ENCODE measurements at places on chromosomes 5 and 9.

GRCh38 chr5:56152437-56152836, 80.7 kb downstream of the ANKRD55 start:
- no peak for DNase-seq

- no peak for DNase-seq
Observed at GRCh38 chr9:94996641-94997040, 270.1 kb downstream of the AOPEP start.

DNA sequence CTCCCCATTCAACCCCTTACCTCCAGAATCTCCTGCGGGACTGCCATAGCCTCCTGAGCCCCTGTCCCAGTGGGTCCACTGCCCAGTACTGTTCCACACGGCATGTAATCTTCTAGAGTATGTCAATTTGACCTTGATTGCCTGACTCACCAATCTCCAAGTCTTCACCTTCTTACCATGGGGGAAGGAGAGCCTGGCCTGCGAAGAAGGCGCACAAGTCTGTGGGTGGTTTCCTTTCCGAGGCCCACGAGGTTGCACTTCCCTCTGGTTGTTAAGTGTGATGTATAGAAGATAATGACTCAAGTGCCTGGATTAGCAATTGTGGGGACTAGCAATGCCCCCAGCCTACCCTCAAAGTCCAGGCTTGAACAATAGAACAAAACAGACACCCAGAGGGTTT, 8.1 kb upstream of the TENT4A start:
- no peak for DNase-seq

- DNase-seq: no peak
Observed at GRCh38 chr9:121721770-121722169, 70.3 kb downstream of the DAB2IP start.

DNA sequence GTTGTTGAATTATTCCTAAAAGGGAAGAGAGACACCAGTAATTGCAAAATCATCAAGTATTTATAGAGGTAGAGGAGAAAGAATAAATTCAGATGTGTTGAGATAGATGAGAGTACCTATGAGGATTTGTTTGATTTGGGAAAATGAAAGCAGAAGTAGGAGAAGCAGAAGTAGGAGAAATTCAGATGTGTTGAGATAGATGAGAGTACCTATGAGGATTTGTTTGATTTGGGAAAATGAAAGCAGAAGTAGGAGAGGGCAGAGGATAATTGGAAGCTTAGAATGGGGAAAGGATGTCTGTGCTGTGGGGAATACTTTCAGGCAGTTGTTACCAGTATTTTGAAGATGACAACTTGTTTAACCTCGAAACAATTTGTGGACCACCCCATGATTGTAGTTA, 35.1 kb upstream of the ZCCHC7 start:
- DNase-seq: no peak

GRCh38 chr5:143714629-143715028, 97.3 kb upstream of the HMHB1 start:
- no peak for DNase-seq

DNA sequence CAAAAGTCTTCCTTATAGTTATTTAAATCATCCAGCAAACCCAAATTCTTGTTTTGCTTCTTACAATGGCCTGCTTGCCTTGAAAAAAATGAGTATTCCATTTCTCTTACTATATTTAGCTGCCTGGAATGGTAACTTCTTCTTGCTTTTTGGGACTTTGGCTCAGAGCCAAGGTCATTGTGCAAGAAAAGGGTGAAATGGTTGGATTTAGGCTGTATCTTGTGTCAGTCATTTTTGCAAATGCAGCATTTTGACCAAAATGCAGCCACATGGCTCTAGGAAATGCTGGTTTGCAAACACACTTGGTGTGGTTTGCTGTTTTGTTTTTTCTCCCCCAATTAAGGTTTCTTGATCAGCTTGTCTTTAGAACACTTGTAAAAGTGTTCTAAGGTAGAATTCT, 133.3 kb upstream of the ELL2 start:
- DNase-seq: no peak

DNA sequence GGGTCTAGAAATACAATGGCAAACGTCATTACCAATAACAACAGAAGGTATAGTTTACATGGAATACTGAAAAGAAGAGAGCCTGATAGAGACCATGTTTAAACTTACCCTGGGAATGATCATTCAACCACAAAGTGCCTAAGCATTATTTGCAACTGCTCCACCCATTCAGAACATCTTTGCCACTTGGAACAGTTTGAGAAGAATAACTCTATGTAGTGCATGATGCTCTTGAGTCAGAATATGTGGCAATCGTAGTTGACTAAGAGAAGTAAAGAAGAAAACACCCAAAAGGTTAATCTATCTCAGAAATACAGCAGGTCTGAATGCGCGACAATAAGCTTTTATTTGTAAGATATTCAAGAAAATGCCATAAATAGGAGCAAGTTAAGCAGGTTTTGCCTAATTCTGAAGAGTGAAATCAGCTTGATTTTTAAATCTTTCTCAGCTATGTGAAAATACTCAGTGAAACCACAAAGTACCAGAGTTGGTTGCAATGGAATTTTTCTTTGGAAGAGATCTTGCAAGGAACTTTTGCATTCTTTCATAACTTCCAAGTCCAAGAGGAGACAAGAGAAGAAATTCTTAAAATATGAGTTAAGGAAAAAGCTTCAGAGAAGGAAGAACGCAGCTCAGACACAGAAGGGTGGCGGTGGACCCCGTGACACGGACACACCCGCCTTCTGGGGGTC, 64.3 kb downstream of the HABP4 start:
- no peak for DNase-seq

GRCh38 chr9:110303133-110303532, 34.5 kb downstream of the TXNDC8 start:
- DNase-seq: no peak

DNA sequence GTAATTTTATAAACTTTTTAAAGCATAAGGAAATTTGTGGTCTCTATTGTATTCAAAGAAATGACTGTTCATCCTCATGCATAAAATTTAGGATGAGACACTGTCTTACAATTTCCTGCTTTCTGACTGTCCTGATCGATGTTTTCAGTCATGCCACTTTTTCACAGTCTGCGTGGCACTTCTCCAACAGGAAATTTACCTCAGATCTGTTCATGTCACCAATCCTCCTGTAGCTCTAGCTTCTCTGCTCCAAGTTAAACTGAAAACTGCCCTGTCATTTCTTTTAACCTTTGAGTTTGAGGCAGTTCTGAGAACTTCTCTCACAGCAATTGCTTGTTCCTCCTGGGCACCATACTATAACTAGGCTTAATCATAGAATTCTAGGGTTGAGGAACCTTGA, 455.1 kb downstream of the EFNA5 start:
- DNase-seq: no peak

DNA sequence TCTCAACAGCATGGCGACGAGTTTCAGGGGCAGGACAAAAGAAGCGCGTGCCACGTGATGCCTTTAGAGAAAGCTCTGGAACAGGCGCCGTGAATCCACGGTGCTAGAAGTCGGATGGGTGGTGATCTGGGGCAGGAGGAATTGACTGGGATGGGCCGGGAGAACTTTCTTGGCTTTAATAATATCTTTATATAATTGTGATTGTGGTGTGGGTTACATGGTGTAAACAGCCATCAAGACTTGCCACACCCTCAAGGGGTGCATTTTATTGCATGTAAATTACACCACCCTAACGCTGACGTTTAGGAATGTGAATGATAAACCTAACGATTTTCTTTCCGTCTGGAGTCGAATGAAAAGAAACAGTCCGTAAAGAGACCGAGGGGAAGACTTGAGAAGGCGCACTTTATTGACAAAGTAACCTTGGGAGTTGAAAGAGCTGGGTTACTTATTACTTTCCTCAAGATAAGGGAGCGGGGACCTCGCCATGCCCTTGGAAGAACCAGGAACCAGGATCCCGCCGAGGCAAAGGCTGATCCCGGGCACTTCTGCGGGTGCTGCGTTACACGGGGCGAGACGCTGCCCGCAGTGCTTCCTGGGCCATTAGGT, 8.5 kb downstream of the NRARP start:
- no peak for DNase-seq

DNA sequence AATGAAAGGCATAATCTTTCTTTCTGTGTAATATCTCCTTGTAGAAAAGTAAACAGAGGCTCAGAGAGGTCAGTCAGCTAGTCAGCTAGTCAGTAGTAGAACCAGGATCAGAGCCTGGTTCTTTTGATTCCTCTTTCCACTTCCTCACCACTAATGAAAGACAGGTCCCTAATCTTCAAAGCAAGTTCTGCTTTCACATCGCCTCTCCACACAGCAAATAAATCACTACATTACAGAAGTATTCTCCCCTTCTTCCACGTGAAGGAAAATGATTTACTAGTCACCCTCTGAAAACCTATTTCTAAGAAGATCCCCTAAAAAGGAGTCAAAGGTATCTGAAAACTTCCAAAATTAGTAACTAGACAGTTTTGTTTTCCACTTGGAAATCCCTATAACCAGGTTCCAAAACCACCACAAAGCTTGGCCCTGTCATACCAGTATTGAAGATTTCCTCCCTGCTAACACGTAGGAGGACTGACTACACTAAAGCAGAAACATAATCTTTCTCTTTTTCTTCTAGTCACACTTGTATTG, 140.5 kb upstream of the TARS1 start:
- DNase-seq: no peak

DNA sequence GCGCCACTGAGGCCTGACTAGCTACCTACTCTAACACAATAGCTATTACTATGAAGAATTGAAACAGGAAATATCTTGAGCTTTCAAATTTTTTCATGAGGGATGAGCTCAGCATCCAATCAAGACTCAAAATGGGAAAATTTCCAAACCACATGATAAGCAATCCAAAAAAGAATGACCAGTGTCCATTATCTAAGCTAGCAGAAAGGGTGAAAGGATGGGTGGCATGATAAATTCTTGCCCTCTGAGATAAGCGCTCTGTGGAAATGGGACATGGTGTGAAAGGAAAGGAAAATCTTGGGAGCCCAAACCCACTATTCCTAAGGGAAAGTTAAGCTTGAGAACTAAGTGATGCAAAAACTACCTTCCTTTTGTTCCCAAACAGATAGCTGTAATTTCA, 170.2 kb upstream of the NREP start:
- DNase-seq: no peak

- no peak for DNase-seq
Observed at GRCh38 chr5:8456846-8457186, 587.9 kb downstream of the MTRR start.

- DNase-seq: no peak
Observed at GRCh38 chr5:31036411-31036810, 157.1 kb upstream of the CDH6 start.

DNA sequence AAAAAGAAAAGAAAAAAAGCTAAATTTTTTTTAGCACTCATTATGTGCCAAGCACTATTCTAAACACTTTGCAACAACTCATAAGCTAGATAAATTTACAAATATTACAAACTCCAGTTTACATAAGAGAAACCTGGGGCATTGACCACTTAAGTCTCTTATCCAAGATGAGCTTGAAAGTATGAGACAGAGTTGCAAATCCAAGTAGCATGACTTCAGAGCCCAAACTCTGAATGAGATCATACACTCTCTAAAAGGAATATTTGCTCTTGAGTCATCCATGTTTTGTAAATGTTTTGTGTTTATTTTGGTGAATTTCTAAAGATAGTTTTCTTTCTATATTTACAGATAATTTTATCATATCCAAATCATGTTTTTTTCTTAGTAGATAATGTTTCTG, 4.0 kb upstream of the SHOC1 start:
- no peak for DNase-seq

GRCh38 chr5:80114860-80115259, 79.7 kb downstream of the THBS4 start:
- no peak for DNase-seq

GRCh38 chr5:136034984-136035383, 6.2 kb downstream of the TGFBI start:
- peak; percentile 75 for DNase-seq

DNA sequence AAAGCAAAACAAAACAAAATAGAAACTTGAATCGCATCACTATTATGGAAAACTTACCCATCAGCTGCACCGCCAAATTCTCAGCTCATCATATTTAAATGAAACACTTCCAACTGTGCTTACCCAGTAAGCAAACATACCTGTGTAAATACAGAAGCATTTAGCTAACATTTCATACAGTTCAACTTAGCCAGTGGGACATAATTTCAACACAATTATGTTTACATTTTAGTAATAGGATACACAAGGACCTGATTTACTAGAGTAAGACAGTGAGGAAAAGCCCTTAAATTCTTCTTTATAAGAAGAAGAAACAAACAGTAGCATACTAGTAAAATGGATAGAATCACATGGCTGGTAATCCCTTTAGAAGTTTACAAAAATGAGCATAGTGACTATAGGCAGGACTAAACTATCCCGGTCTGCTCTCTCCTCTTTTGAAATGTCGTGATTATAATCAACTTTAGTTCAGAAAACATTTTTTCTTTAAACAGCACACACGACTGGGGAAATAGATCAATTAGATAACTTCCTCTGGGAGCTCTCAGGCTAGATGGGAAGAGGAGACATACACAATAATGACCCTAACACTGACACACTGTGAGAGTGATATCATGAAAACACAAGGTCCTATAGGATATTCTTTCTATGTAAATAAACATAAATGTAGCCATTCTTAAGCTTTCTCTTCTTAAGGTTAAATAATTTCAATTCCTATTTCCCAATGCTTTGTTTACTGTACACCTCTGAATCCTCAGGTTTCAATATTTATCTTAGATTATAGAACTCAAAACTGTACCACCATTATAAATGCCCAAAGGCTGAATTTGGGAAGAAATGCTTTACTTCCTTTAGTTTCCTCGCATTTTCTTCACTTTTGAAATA, 15.9 kb upstream of the CDC20B start:
- DNase-seq: no peak

DNA sequence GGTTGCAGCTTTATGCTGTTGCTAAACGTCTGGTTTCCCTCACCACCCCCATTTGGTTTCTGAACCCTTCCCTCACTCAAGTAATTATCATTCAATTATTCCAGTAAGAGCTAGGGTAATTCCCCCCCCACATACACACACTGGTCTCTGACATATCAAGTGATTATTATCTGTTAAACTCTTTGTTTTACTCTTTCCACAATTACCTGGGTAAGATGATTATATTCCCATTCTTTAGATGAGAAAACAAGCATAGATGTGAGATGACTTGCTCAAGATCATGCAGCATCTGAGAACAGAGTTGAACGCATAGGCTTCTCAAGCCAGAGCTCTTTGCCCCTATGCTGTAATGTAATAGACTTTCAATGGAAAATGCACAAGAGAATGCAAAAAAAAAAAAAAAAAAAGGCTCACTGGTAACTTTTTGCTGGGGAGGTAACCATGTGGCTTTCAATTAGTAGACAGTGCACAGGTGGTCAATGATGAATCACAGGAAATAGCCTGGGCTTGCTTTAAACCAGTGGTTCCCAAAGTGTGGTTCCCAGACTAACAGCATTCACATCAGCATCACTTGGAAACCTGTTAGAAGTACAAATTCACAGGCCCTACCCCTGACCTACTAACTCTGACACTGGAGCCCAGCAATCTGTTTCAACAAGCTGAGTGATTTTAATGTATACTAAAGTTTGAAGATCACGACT, 87.6 kb downstream of the PIK3R1 start:
- DNase-seq: no peak

GRCh38 chr9:70580606-70581195, 166.2 kb upstream of the KLF9 start:
- no peak for DNase-seq
